ENCODE measurements at places on chromosomes 7 and 10. TPM values are rescaled to one million over a fixed set of nuclear protein-coding genes. Genes with fewer than 3 reads are reported as not detected.

C10orf143 gene
- 0.45 TPM for total RNA-seq

ZKSCAN5 gene
- 10.4 TPM for total RNA-seq

TMEM273 gene
- 6.1 TPM for total RNA-seq

TMEM229A gene
- total RNA-seq = not detected

MSMB gene
- 0.27 TPM for total RNA-seq

CPXM2 gene
- total RNA-seq = 5.1 TPM

RBP3 gene
- total RNA-seq = not detected

SFTPA1 gene
- total RNA-seq = not detected

LOXL4 gene
- total RNA-seq = 2.4 TPM

SH3PXD2A gene
- 3.0 TPM for total RNA-seq

CYP2C19 gene
- not detected for total RNA-seq

LRRC61 gene
- 0.19 TPM for total RNA-seq

A1CF gene
- not detected for total RNA-seq

GARIN1A gene
- total RNA-seq = 0.28 TPM

ANK3 gene
- total RNA-seq = 2.6 TPM

PCDH15 gene
- under 0.01 TPM for total RNA-seq

ZNF655 gene
- 26.9 TPM for total RNA-seq

CCDC172 gene
- not detected for total RNA-seq

DMBT1 gene
- total RNA-seq = not detected

NEUROD6 gene
- not detected for total RNA-seq

AGAP5 gene
- total RNA-seq = 1.6 TPM

MBL2 gene
- total RNA-seq = not detected

SSC4D gene
- total RNA-seq = 0.47 TPM

ELFN1 gene
- total RNA-seq = 1.2 TPM

TAC1 gene
- not detected for total RNA-seq

PAPOLB gene
- total RNA-seq = under 0.01 TPM

PON1 gene
- not detected for total RNA-seq

SFRP4 gene
- 0.09 TPM for total RNA-seq

TWNK gene
- total RNA-seq = 7.6 TPM

FEZF1 gene
- total RNA-seq = not detected

GNGT1 gene
- not detected for total RNA-seq

CNPY1 gene
- not detected for total RNA-seq

ZNF22 gene
- total RNA-seq = 38.2 TPM

TUBAL3 gene
- total RNA-seq = 0.18 TPM

SLC16A9 gene
- 0.19 TPM for total RNA-seq

Data from endothelial cell of coronary artery (primary cell).